ENCODE measurements at places on chromosomes 16 and 17.
A peak's percentile ranks its signal among the peaks of the same experiment; 100 is the strongest.

DNA sequence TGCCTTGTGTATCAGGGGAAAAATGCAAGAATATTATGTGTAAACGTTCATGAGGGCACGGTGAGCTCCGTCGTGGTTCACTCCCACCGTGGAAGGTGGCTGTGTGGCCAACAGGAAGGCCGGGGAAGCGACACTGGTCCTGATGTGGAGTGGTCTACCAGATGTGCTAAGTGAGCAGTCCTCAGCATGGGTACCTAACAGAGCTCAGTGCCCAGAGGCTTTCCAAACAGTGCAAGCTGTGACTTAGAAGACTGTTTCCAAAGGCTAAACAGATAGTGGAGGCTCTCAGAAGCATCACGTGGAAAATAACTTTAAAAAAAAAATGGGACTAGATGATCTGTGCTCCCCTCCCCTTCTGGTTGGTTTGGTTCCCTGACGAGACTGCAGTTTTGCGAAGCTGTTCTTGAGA is 199.3 kb upstream of the CHMP6 start:
- no peak for DNase-seq

GRCh38 chr17:4174556-4174955 is 31.6 kb downstream of the CYB5D2 start:
- no peak for DNase-seq

- no peak for DNase-seq
Measured at GRCh38 chr17:65235284-65235683, 98.1 kb downstream of the RGS9 start.

- DNase-seq: no peak
Measured at GRCh38 chr17:72565006-72565405, 444.2 kb downstream of the SOX9 start.

DNA sequence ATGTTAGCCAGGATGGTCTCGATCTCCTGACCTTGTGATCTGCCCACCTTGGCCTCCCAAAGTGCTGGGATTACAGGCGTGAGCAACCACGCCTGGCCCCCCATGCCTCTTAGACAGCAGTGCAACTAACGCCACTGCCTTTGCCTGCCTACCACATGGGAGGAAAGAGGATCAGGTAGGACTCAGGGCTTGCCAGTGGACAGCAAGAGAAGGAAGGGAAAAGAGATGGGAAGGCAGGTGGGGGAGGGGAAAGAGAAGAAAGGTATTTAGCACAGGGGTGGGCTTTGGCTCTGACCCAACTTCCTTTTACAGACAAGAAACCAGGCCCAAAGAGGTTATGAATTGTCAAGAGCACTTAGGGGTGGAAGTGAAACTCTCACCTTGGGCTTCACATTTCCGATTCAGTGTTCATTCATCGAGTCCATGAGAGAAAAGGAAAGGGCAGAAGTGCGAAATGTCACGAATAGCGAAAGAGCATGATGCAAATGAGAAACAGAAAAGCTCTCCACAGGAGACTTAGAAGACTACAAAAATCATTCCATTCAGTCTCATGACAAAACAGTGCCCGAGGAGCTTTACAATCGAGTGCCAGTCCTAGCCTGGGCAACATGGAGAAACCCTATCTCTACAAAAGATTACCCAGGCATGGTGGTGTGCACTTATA is 36.4 kb downstream of the CDK5R1 start:
- no peak for DNase-seq

GRCh38 chr17:79784353-79785016 is 6.5 kb downstream of the CBX2 start:
- DNase-seq: no peak

DNA sequence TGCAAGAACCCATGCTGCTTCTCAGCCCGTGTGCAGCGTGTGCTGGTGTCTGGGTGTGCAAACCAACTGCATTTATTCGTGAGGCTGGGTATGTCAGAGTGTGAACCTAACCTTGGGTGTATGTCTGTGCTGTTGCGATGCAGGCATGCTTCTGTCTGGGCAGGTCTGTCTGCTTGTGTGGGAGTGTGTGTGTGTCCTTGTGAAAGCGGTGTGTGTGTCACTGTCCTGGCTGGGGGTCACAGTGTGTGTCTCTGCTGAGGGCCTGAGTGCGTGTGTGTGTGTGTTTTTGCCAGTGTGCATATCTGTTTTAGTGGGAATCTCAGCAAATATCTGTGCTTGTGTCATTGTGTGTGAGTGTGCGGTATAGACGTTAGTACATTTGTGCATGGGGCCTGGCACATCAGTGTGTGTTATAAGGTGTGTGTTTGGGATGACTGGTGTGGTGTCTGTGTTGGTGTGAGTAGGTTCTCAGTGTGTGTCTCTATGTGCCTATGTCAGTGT is 121.8 kb downstream of the CYLD start:
- no peak for DNase-seq

DNA sequence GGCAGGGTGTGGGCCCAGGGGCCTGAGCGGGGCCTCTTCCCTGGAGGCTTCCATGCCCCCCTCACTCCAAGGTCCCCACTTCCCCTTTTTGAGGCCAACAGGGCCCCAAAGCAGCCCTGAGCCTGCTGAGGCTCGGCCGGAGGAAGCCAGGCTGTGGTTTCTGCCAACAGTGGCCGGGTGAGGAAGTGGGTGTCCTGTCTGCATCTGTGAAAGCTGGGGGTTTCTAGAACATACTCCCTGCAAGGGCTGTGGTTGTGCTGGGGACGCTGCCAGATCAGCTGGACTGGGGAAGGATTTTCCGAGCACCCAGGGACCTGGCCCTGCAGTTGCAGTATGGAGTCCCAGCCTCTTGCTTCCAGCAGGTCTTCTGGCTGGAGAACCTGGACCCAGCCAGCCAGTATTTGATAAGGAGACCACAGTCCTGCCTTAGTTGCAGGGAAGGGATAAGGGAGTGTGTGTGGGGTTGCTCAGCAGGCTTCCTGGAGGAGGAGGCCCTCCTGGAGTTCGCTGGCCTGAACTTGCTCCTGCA is 15.7 kb downstream of the ADCY7 start:
- DNase-seq: peak; percentile 52

DNA sequence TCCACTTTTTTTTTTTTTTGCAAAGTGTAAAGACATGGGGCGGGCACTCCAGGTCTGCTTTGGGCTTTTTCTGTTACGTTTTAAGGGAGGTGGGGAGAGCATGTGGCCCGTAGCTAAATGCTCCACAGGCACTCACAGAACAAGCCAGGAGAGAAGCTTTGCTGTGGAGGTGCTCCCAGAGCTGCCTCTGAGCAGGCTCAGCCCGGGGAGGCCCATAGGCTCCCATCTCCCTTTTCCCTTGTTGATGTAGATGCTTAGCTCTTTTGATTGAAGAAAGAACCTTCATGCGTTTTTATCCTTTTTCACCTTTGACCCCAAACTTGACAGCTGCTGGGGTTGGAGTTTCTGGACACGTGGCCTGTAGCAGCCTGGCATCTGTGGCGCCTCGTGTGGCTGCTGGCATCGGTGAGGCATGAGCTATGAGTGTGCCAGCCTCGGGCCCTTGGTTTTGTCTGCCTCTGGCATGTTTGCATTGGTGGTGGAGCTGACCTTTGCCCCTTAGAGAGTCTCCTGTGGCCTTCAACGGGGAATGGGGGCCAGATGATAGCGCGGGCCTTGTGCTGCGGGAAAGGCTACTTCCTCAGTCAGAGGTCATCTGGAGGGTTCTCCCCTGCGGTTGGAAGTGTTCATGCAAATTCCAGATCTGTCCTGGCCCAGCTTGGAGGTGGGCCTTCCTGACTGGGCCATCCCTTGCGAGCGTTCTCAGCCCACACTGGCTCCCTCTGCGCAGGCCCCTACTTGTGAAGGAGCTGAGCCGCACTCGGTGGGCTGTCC is 20.0 kb upstream of the IL17C start:
- DNase-seq: no peak

DNA sequence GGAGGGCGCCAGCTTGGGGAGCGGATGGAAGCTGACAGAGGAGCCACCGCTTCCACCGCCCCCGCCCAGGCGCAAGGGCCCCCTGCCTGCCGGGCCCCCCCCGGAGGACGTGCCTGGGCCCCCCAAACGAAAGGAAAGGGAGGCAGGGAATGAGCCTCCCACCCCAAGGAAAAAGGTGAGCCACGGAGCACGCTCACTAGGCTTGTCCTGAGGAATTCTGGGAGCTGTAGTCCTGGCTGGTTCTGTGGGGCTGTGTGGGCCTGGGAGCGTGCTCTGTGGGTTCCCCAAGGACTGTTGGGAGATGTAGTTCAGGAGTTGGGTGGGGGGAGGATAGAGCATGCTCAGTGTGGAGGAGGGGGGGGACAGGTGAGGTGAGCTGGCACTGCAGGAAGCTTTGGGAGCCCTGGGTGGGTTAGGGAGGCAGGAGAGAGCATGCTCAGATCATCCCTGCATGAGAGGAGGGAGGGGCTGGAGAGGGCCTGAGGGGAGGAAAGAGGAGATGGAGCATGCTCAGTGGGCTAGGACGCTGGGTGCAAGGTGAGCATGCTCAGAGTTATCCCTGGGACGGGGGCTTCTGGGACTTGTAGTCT is 4.5 kb downstream of the FBXL19 start:
- peak; percentile 37 for DNase-seq

DNA sequence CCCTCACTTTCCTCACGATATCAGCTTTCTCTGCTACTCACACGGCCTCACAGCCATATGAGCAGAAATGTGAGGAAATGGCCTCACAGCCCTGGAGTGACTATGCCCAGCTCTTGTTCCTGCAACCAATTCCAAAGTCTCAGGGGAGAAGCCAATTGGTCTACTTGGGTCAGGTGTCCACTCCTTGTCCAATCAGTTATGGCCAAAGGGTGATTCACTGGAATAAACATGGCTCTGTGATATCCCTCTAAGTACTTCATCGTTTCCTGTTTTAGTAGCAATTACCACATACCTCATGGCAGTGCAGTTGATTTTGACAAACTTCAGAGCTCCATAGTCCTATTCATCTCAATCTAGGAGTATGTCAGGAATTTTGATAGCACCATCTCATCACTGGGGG is 195.4 kb downstream of the KATNIP start:
- DNase-seq: no peak

- no peak for DNase-seq
Measured at GRCh38 chr17:45651145-45651709, 132.9 kb upstream of the CRHR1 start.

DNA sequence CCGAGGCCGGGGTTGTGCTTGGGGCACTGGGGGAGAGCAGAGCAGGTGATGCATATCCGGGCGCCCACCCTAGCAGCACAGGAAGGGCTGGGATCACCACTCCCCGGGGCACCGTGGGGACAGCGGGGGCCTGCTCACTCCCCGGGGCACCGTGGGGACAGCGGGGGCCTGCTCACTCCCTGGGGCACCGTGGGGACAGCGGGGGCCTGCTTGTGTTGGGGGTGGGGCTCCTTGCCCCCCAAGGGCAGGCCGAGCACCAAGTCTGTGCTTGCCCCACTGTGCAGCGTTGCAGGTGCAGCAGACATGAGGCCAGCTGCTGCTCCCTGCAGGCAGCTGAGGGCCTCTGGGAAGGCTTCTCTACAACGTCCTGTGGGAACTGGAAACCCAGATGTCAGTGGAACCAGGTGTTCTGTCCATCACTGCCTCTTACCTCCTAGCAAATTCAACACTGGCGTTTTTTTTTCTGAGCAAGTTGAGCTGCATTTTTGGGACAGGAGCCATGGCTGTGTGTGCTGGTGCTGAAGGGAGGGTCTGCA is 25.0 kb upstream of the ZNF750 start:
- DNase-seq: no peak

GRCh38 chr17:50211249-50212120 is 10.1 kb upstream of the COL1A1 start:
- no peak for DNase-seq

DNA sequence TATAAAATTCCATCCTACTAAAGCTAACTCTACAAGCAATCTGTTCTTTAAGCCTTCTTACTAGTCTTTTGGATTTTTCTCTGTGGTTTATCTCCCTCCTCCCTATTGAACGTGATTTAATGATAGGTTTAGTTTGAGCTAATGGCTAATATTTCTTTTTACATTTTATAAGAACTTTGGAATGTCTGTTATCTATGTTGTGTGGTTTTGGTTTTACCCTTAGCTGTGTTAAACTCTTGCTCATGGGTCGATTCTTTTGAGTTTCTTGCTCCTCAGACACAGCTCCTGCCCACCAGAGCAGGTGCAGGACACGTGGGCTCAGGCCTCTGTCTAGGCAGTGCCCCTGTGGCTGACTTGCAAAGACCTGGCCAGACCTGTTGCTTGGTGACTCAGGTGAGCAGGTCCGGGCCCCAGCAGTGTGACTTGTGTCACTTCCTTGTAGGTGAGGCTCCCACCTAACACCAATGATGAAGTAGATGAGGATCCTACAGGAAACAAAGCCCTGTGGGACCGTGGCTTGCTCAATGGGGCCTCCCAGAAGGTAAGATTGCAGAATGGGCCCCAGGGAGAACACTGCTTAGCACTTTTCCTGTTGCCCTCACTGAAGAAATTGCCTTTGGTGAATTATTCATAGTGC is 45.1 kb downstream of the SF3B3 start:
- DNase-seq: no peak

DNA sequence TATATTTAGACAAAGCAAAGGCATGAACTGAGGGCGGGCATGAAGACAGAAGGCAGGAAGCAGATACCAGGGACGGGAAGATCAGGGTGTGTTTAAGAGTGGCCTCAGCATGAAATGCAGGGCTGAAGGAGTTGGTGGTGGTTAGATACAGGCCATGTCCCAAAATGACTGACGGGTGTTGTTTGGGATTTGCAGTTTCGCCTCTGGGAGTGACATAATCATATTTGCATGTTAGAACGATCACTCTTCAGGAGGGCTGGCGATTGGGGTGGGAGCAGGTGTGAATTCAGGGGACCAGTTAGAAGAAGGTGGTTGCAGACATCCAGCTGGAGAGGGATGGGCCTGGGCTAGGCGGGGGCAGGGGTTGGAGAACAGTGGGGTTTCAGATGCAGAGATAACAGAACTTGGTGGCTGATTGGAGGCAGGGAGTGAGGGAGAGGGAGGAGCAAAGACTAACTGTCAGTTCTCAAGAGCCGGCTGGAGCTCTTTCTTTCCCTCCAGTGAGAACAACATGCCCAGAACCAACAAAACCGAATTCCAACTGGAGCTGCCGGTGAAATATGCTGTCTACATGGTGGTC is 27.2 kb upstream of the ITGAX start:
- no peak for DNase-seq

GRCh38 chr16:73713778-73714495 is 582.7 kb upstream of the PSMD7 start:
- peak; percentile 33 for DNase-seq

DNA sequence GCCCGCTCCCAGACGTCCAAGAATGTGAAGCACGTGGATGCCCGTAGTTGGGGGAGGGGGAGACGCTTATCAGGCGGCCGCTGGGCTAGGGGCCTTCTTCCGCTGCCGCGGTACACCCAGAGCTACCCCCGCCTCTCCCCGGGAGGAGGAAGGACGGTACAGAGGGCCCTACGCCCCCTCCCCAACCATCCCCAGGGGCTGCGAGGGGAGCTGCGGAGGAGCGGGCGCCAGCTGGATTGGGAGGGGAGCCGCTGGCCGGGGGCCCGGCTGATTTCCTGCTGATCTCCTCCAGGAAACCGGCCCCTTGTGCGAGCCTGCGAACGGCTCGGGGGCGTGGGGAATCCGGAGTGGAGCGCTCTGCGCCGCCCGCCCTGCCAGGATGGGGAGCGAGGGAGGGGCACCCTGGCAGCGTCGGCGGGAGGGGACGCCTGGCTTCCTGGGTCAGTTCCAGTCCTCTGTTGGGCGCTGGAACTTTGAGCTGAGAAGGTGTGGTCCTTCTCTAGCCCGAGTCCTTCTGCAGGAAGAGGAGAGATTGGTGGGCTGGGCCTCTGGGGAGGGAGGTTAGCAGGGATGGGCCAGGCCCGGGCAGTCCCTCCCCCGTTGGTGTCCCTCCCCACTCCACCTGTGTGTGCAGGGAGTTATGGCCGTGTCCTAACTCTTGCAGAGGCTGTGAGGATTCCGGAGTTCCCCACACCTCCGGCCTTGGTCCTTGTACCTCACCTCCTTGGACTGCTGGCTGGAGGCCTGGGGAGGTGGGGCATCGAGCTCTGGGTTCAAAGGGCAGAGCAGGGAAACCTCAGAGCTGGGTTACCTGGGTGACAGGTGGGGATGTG is 19.2 kb downstream of the GJD3 start:
- DNase-seq: peak; percentile 48

GRCh38 chr17:5864741-5865657 is 205.2 kb upstream of the WSCD1 start:
- no peak for DNase-seq

All from anterior cingulate cortex (tissue), 58 donors.